ENCODE measurements at places on chromosomes 1 and 21.

DNA sequence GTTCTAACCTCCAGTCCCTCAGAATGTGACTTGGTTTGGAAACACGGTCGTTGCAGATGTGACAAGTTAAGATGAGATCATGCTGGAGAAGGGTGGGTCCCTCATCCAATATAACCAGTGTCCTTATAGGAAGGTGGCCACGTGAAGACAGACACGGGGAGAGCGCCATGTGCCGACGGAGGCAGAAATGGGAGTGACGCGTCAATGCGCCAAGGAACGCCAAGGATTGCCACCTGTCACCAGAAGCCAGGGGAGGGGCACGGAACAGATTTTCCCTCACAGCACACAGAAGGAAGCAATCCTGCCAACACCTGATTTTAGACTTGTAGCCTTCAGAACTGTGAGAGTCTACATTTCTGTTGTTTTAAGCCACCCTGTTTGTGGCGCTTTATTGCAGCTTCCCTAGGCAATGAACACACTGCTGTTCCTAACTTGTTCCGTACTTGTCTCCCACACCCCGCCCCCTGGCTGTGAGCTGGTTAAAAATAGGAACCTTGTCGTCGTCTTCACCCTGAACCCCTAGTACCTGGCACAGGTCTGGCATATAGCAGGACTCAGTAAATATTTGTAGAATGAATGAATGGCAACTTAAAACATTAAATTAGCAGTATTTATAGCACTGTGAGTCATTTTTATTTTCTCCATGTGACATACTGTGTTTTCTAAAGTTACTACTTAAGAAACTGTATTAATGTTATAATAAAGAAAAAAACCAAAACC, 14.2 kb downstream of the RIMS3 start:
- DNase-seq, result no peak

- peak; percentile 53 for DNase-seq
Measured at GRCh38 chr1:166489670-166490436, 323.1 kb upstream of the FAM78B start.

GRCh38 chr1:175548774-175549173, 194.6 kb downstream of the TNR start:
- peak; percentile 21 for DNase-seq

DNA sequence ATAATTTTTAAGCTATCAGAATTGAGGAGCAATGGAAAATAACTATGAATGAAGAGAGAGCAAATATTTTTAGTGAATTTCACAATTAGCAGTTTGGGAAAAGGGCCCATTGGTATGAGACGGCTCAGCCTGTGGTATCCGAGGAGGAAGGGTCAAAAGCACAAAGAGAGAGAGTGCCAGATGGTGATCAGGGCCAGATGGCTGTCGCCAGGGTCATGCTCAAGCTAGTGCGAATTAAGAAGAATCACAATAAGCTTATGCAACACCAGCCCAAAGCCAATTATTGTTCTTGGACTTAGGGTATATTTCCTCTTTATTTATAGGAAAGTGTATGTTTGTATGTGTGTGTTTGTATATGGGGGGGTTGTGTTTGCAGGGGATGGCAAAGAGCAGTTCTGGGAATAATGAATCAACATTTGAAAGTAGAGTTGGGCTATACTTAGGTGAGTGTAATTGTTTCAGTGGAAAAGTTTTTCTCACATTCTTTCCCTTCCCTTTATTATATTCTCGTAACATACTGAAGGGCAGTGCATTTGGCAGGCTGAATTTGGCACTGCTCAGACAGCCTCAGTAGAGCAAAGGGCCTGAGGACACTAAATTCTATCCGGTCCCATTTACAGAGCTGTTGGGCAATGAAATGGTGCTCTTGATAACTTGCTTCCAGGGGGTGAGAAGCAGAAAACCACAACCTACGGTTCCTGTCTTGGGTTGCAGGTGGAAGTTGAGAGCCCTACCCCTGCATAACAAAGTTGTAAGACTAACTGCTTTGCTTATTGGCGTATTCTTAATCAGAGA, 19.5 kb upstream of the DDR2 start:
- no peak for DNase-seq
